Type B pancreatic cell (in vitro differentiated cells): ENCODE measurements at places on chromosomes 6 and 20.

GRCh38 chr20:49245921-49246740 lies 26.9 kb downstream of the DDX27 start:
- DNase-seq: no peak

DNA sequence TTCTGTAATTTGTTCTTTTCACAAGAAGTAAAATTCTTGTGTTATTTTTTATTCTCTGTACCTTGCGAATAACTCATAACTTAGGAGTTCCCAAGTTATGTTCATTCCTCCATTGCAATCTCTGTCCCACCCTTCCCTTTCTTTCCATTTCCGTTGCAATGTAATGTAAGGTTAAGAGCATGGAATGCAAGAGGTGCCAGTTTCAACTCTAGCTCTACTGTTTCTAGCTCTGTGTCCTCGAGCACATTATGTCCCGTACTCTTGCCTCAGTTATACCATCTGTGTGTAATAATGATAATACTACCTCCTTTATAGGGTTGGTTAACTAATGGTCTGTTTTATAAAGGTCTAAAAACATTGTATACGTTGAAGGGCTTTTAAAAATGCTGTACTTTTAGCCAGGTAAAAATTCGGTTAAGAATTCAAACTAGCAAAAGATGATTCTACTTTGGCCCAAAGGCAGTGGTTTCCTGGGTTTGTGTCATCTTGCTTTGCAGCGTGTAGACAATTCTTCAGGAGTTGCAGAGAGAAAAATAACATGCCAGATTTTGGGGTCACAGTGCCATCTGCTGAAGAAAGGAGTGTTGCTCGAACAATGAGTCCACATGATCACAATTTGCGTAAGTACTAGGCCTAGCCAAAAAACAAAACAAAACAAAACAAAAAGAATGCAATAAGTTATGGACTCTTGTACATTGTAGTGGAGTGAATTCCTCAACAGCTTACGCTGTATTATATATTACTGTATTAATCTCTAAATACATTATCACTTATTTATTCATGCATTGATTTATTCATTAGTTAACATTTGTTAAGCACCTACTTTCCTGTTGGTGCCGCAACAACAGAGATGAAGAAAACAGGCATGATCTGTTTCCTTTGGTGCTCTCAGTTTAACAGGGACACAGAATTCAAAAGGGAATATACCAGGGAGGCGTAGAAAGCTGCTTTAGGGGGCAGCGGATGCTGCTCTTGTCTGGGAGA lies 10.0 kb upstream of the PFDN4 start:
- no peak for DNase-seq

DNA sequence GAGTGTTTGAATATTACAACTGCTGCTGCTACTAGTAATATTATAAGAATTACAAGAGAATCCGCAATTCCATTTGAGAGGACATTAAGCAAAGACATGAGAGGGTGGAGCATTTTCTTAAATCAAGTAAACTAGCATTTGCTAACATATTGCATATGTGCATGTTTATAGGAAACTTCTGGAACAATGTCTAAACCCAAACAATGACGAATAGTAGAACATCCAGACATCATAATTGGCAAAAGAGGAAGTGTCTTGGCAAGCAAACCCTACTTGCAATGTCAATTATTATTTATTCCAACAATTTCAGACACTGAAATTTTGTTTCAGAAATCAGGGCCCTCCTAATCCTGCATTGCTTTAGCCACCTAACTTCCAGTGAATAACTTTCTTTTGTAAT lies 1155.3 kb upstream of the GJE1 start:
- no peak for DNase-seq

DNA sequence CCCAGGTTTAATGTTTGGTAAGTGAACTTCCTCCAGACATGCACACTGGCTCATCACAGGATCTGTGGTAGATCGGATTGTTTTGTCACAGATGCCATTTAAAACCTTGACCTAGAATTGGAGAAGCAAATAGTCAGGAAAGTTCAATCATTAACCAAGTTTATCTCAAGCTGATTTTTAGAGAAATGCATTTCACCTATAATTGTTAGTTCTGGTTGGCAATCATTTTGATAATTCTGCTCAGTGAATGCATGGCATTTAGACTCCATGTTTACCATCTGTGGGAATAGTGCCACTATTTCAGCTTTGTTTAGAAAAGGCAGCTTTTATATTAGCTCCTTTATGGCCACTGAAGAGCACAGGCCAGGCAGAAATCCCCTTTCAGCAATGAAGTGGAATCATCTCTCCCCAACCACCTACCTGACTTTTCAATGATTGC lies 73.9 kb upstream of the IPCEF1 start:
- DNase-seq: no peak

GRCh38 chr20:21725892-21726291 lies 20.4 kb downstream of the PAX1 start:
- DNase-seq: no peak
